ENCODE measurements at places on chromosomes 11 and 22.

- no peak for DNase-seq
Observed at GRCh38 chr11:66123902-66124301, 53.8 kb downstream of the PACS1 start.

DNA sequence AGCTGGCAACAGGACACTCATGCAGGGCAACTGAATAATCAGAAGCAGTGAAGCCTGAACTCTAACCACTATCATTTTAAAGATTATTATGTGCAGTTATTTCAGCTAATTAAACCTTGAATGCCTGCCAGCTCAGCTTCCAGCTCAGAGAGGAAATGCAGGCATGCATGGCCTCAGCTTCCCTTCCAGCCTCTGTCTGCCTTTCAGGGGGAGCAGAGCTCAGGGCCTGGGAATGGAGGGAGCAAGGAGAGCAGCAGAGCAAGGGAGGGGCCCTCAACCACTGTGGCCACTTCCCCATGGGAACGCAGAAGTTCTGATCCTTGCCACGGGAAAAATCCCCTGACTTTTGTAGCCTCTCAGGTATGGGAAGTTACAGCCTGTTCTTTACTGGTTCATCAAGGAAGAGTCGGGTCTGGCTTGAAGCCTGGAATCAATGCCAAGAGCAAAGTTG is 32.5 kb upstream of the APLNR start:
- no peak for DNase-seq

DNA sequence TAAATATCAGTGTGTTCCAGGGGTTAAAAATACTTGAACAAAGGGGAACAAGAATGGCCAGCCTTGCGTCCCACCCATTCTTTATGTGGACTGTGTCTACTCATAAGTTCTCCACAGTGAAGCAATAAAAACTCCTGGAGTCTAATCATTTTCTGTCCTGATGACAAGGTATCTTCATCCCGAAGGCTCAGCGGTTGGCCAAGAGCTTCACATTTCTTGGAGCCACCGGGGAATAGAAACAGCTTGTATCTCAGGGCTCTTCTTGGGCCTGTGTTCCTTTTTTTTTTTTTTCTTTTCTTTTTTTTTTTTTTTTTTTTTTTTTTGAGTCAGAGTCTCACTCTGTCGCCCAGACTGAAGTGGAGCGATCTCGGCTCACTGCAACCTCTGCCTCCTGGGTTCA is 36.8 kb upstream of the ADORA2A start:
- DNase-seq: no peak

GRCh38 chr11:130785380-130786116 is 130.7 kb downstream of the SNX19 start:
- DNase-seq: no peak

- DNase-seq: no peak
Observed at GRCh38 chr22:45934659-45935341, 42.2 kb downstream of the WNT7B start.

- DNase-seq: no peak
Observed at GRCh38 chr11:69487391-69487790, 5.9 kb downstream of the LINC01488 start.

All from NCI-H1417 treated with DMSO at 0.1 percent for 48 hours (cell line).